ENCODE measurements at places on chromosomes 11 and 22.

DNA sequence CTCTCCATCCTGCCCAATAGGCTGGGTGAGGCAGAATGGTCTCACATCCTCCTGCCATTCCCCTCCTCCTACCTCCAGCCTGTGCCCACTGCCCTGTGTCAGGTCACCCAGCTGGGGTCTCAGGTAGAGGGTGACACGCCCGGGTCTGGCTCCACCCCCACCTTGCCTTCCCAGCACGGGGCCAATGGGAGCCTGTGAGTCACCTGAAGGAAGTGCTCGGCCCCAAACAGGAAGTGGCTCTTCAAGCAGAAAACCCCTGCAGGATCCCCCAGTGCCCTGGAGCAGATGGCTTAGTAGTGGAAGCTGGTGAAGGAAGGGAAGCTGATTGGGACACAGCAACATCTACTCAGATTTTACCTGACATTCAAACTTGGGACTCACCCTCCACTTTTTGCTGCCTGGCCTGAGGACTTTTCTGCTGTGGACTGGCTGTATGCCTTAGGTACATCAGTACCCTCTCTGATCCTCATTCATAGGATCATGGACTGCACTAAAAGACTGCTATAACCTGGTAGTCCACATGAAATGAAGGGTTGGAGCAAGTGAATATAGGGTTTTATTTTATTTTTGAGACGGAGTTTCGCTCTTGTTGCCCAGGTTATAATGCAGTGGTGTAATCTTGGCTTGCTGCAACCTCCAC, 33.4 kb downstream of the GDPD5 start:
- DNase-seq: peak; percentile 23

DNA sequence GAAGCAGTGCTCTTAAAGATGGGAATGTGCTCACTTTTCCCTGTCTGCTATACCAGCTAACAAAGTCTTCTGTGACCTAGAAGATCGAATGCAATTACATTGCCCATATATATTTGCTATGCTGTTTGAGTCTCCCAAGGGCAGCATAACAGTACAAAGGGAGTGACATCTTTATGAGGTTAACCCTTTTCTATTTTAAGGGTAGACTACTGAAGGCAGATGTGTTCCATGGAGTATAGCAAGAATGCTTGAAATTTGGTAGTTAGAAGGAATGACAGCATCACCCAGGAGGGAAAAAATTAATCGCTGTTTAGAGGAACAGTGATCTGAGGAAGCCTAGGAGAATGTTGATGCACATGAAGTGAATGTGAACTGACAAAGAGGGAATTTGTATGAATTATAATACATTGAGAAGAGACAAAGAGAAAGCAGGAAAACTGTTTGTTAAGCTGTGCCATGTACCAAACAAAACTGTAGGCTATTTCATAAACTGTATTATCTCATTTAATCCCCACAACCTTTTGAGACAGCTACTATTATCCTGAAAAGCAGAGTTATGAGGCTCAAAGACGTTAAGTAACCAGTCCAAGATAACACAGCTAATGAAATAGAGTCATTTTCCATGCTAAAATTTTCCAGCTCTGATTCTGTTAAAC, 13.0 kb downstream of the MAML2 start:
- DNase-seq: no peak

- DNase-seq: no peak
These were observed 47.5 kb downstream of the FAM181B start for GRCh38 chr11:82686211-82686610.

DNA sequence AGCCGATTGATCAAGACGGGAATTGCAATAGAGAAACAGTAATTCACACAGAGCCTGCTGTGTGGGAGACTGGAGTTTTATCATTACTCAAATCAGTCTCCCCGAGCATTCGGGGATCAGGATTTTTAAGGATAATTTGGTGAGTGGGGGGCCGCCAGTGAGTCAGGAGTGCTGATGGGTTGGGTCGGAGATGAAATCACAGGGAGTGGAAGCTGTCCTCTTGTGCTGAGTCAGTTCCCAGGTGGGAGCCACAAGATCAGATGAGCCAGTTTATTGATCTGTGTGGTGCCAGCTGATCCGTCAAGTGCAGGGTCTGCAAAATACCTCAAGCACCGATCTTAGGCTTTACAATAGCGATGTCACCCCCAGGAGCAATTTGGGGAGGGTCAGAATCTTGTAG, 15.5 kb downstream of the MTFP1 start:
- no peak for DNase-seq
